Panc1 (cell line): ENCODE measurements at places on chromosomes 3 and 15.

GRCh38 chr3:41365973-41366372 lies 166.7 kb downstream of the CTNNB1 start:
- DNase-seq, result no peak

DNA sequence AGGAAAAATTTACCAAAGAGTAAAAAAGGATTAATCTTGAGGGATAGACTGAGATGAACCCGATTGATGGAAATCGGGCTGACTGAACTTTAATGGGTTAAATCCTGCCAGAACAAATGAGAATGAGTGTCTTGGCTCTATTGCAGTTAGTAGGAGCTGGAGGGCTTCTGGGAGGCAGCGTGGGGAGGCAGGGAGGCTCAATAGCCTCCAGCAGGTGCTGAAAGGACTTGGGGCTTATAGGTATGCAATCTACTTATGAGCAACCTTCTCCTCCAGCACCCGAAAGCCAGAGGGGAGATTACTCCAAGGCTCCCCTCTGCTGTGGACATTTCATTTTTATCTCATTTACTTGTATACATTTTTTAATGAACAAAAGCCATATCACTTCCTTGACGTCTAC lies 1.0 kb upstream of the CRYBG3 start:
- no peak for DNase-seq

DNA sequence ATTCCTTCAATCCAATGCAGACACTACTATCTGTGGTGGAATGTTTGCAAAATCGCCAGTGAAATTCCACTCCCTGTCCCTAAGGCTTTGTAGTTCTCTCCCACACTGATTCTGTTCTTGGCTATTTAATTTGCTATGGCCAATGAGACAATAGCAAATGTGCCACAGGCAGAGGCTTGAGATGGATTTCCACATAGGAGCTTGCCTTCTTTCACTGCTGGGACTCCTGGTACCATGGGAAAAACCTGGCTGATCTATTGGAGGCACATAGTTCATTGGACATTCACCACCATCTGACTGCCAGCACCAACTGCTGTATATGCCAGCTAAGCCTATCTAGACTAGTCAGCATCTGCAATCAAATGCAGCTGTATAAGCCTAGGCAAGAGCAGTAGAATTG lies 103.8 kb downstream of the NR1D2 start:
- no peak for DNase-seq

- DNase-seq, result no peak
Measured at GRCh38 chr3:45435961-45436360, 47.6 kb downstream of the LARS2 start.

- DNase-seq, result no peak
Measured at GRCh38 chr15:76337696-76338485, 1.3 kb downstream of the ISL2 start.

DNA sequence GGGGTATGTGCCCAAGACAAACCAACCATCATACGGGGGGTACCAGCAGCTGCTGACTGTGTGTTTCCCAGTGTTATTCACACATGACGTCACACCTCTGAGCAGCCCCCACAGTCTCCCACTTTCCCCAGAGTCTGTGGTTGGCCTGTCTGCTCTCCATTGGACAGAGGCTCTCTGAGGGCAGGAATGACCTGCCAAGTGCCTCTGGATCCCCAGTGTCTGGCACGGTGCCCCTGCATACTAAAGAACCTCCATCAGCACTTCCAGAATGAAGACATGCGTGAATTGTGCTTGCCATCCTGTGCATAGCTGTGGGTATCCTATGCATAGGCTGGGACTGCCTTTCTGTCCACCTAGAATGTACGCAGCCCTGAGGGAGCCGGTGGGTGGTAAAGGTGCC lies 3.5 kb upstream of the CCDC9B start:
- no peak for DNase-seq

- DNase-seq, result no peak
Measured at GRCh38 chr3:156836701-156837100, 10.5 kb downstream of the LEKR1 start.

DNA sequence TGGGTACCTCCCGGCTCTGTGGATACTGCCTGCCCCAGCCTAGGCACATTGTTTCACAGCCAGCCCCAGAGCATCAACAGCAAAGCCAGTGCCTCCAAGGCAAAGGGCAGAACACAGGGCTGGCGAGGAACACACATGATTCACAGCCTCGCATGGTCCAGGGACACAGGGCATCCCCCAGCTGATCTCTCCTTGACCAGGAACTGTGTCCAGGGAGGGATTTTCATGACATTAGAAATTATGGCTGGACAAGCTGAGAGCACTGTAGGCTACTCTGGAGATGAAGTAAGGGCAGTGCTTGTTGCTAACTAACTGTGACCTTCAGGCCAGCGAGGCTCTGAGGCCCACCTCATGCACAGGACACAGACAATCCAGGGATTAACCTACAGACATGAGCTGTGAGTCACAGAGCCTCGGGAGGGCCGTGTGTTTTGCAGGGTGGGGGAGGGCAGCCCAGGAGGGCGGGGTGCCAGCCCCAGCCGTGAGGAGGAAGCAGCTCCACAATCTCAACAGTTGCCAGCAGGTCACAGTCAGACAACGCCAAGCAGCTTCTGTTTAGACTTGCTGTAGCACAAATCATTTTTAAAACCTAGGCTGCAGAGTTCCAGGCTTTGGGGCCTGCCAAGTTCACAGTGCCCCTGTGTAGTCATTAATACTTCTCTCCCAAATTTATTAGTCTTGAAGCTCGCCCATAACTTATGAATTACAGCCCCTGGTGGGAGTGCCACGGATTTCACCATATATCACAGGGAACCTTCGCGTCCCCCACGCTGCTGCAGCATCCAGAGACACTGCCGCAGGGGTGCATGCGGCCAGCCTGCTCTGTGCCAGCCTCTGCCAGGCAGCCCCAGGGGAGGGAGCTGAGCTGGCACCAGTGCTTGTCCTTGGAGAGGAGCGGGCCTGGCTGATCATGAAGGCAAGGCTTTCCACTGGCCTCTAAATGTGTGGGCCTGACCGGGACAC lies 114.7 kb downstream of the ETFA start:
- no peak for DNase-seq

DNA sequence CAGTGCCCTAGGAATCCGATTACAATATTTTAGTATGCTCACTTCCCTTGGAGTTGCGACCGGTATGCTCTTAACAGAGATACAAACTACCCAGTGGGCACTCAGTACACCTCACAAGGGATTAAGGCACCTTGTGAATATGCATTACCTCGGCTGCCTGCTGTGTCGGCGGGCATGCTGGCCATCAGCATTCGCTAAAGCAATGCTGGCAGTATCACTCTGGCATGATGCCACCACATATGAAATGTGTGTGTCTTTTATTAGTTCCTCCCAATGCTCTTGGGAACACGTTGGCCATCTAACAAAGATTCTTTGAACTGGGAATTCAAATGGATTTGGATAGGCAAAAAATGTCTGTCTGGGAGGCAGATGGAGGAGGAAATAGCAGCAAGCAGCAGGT lies 67.4 kb upstream of the FOXB1 start:
- no peak for DNase-seq

DNA sequence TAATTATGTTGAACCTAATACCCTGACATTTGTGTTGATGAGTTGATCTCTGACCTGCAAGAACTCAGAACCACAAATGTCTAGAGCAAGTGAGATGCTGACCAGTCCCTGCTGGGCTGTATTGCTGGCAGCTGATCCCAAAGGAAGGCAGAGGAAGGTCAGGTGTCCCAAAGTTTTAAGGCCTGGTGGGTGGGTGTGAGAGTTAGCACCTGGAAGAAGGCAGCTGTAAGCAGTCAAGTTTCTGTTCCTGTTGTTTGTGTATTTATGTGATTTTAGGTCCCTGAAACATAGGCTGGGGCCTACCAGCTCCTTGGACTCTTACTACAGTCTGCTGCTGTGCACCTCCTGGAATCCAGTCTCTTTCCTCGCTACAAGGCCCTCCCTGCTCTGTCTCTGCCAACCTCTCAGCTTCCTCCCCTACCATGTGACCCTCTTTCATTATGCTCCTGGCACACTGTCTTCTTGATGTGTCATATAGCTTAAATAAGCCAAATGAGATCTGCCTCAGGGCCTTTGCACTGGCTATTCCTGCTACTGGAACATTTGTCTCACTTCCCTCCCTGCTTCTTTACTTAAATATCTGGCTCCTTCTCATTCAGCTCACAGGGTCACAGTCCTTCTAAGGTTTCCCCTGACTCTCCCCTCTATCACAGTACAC lies 31.0 kb upstream of the ATOSA start:
- no peak for DNase-seq

DNA sequence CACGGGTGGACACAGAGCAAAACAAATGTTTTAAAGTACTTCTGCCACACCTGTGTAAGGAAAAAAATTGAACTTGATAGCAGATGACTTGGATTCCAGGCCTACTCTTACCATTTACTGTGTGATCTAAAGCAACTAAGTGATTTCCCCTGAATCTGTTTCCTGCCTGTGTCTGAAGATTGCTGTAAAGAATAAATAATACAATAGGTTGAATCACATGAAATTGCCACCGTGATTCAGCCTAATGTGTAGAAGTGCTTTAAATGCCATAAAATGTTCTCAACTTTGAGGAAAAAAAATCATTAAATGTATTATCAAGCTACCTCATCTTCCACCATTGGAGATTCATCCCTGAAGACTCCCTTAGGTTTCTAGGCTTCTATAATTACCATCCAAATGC lies 27.6 kb upstream of the NUDT16 start:
- DNase-seq, result no peak

DNA sequence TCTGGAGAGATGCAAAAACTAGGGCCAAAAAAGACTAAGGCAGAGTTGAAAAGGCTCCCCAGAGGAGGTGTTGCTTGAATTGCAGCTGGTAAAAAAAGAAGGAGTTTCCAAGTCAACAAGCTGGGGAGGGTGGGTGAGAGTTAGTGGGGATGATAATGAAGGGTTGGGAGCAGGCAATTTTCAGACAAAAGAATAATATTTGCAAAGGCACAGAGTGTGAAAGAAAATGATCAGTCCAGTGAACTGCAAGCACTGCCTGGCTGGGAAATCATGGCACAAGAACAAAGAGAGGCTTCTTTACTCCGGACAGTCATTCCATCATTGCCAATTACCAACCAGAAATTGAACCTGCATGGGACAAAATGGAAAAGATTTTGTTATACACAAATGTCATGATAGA lies 42.2 kb downstream of the C3orf85 start:
- DNase-seq, result no peak

DNA sequence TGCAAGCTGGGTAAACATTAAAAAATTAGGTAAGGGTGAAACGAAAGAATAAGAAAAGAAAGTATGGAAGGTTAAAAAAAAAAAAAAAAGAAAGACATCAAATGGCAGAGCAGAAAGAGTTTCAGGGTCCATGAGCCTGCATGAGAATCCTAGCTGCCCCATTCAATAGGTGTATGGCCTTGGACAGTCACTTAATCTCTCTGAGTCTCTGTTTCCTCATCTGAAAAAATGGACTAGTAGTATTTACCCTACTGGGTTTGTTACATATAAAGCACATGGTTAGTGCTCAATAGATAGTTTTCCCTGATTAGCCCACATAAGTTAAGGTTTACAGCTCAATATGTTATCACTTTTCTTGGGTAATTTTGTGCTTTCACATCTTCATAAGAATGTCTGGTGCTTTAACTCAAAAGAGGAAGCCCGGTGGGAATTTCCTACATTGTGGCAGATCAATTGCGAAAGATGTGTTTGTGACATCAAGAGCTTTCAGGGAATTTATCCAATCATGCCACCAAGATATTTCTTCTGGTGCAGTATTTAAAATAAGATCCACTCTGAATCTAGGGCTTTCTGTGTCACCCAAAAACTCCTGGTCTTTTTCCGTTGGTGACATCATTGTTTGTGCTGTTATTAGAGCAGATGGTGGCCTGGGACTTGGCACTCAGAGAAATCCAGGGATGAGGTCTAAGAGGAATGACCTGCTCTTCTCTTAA lies 57.2 kb upstream of the UBE2E1 start:
- DNase-seq, result no peak

GRCh38 chr15:89781055-89781454 lies 4.9 kb downstream of the MESP2 start:
- DNase-seq, result no peak

- DNase-seq, result no peak
Measured at GRCh38 chr3:187473778-187474406, 105.7 kb downstream of the RTP4 start.

DNA sequence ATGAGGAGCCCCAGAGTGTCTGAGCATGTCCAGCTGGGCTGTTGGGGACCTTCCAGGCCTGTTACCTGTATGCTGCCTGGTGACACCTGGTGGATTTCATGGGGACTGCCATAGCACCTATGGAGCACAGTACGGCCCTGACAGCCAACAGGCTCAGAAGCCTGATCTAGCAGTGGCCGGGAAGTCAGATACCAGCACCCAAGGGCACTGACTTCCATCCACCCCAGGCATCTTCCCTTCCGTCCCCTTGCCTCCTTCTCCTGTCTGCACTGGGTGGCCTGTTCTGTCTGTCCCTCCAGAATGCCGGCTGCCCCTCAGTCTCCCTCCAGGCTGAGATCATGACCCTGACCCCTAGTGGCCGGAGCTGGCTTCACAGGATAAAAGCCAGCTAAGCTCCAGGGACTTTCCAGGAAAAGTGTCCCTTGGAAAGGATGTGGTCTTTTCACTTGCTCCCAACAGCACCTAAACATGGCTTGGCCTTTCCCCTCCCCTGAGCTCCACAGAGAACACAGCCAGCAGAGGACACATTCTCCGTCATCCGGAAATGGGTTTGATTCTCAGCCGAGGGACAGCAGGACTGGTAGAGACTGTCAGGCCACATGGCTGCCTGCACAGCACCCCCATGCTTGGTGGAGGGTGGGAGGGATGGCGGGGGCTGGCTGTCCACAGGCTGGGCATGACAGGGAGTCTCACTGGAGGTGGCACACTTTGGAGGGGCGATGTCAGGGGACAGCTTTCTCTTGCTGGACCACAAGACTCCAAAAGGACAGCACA lies 9.5 kb downstream of the RPS17 start:
- peak; percentile 69 for DNase-seq

- DNase-seq, result no peak
Measured at GRCh38 chr3:44343421-44343820, 4.9 kb downstream of the TCAIM start.

GRCh38 chr3:98185180-98185579 lies 18.7 kb downstream of the OR5H15 start:
- DNase-seq, result no peak

DNA sequence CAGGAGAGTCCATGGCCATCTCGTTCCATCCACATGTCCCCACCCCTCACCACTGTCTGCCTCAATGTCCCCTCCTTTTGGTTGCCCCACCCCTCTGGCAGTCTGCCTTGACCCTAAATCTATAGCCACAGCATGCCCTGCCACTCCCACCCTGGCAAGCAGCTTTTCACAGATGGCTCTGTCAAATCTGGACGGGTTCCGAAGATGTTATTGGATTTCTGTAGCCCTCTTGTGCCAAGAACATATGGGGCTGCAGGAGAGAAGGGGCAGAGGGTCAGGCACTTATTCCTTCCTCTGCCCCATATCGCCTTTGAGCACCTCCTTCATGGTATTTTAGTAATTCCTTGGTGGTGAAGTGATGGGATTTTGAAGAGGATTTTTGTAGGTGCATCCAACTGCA lies 57.1 kb downstream of the EPHB1 start:
- DNase-seq, result no peak

- no peak for DNase-seq
Measured at GRCh38 chr3:74906181-74906580, 291.7 kb upstream of the CNTN3 start.
